Heart right ventricle (tissue), 16 donors: ENCODE measurements at places on chromosomes 5 and 9.

GRCh38 chr9:127293767-127294166 is 29.2 kb downstream of the GARNL3 start:
- no peak for DNase-seq

DNA sequence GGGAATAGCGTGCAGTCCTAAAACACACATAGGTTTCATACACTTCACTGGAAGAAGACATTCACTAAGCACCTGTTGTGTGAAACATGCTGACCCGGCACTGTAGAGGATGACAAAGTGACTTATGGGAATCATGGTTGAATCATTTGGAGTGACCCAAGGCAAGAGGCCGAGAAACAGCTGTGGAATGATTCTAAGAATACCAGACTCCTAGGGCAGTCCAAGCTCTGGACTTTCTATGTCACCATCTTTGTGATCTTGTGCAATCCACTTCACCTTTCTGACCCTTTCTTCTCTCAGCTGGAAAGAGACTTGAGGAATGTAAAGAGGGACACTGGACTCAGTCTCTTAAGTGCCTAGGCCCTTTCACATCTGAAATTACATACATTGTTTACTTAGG is 13.1 kb downstream of the MSANTD3 start:
- DNase-seq, result no peak

DNA sequence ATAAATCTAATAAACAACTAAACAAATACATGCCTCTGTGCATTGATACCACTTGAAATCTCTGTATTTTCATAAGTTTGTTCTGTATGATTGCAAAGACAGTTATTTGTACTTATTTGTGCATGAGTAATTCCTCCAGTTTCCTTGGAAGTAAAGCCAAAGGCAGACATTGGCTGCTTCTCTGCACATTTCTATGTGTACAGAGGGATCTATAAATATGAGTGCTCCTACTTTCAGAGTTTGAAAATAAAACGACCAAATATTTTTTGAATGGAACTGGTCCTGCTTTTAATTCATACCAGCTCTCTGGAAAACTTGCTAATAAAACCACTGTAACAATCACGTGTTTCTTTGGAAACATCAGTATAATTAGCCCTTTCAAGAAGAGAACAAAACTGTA is 306.5 kb downstream of the MAN2A1 start:
- DNase-seq, result no peak

DNA sequence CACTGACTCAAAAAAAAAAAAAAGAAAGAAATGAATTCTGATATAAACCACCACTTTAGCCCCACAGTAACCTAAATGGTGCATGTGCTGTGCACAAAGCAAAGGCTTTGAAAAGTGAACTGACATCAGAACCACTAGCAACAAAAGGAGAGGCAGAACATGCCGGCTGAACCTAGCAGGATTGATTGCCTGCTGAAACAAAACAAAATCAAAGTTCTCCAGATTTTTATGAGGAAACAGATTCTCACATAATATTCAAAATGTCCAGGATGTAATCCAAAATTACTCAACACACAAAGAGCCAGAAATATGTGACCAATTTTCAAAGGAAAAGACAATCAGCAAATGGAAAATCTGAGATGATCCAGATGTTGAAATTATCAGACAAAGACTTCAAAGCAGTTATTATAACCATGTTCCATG is 37.9 kb downstream of the UBTD2 start:
- DNase-seq, result no peak

GRCh38 chr5:135073761-135074345 is 39.8 kb upstream of the PITX1 start:
- no peak for DNase-seq

GRCh38 chr5:128483738-128484137 is 54.3 kb downstream of the FBN2 start:
- no peak for DNase-seq

GRCh38 chr5:67187006-67187715 is 9.4 kb downstream of the CD180 start:
- no peak for DNase-seq

- DNase-seq, result no peak
Observed at GRCh38 chr9:31166516-31166915, 1217.9 kb upstream of the ACO1 start.

- DNase-seq, result no peak
Observed at GRCh38 chr9:124975131-124975530, 34.2 kb upstream of the GOLGA1 start.

DNA sequence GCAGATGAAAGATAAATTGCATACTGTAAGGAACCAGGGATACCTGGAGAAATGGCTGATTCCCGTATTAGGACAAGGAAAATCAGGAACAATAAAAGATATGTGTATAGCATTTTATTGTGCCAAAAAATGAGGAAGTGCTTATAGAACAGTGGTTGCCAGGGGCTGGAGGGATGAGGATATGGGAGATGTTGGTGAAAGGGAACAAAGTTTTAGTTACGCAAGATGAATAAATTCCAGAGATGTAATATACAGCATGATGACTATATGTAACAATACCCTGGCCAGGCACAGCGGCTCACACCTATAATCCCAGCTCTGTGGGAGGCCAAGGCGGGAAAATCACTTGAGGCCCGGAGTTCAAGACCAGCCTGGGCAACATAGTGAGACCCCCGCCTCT is 101.8 kb downstream of the CDK5RAP2 start:
- DNase-seq, result no peak

GRCh38 chr9:7347556-7347955 is 452.0 kb downstream of the DMAC1 start:
- DNase-seq, result no peak

DNA sequence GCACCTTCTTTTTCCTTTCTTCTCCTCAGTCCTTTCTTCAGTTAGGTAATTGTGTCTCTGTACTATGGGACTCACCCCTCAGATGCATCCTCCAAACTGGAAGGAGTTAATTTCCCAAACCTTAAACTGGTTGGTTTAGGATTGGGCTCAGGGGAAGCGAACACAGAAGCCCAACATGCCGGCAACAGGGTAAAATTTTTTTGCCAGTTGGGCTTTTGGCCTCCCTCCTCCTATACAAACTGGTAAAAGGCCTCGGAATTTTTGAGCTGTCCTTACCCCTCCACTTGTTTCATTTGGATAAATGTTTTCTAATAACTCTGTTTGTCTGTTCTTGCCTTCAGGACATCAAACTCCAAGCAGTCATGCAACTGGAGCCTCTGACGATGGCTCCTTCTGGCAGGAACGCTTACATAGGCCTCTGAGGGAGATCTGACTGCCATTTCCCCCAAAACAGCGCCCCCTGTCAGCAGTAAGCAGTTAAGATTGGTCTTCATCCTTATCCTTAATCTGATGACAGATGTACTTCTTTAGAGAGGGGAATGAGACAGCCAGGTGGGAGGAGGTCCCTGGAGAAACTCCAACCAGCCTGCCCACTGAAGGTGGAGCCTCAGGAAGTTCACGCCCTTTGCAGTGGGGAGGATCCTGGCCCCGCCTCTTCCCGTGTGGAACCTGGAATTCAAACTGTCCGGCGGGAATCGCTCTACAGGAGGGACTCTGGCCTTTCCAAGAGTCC is 57.8 kb upstream of the SPINK5 start:
- no peak for DNase-seq

GRCh38 chr5:160802592-160802991 is 49.4 kb downstream of the ATP10B start:
- no peak for DNase-seq

DNA sequence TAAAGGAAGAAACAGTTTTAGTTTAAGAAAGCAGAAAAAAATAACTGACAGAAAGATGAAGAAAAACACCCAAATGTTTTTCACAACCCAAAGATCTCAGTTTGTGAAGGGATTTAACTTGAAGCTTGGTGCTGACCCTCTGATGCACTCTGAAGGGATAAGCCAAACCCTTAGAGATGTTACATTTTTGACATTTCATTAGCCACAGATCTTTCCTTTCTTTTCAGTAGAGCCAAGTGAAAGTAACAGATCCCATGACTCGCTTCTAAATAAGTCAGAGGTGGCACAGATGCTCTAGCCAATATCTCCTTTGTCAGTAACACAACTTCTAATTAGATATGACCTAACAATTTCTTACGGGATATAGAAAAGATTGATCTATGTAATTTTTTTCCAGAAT is 394.5 kb upstream of the EDIL3 start:
- DNase-seq, result no peak

GRCh38 chr5:150647275-150648251 is 7.1 kb downstream of the SYNPO start:
- DNase-seq, result peak; percentile 86

GRCh38 chr9:133423216-133423615 is 1.0 kb downstream of the ADAMTS13 start:
- no peak for DNase-seq

DNA sequence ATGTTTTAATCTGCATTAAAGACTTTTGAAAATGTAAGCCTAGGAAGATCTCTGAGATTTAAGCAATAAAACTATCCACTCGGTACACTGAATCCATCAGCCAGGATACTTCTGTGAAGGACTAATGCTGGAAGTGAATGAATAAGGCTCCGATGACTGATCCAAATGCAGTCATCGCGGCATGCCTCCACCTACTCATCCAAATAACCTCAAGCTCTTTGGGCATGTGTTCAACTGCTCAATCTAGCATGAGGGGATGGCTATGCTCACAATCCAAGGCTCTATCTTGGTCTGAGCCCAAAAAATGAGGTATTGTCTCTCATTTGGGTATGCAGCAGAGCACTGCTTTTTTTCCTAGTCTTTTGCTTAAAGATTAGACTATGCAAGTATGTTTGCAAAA is 19.2 kb downstream of the MARCHF3 start:
- DNase-seq, result no peak

- DNase-seq, result no peak
Observed at GRCh38 chr9:101711330-101711941, 27.0 kb downstream of the GRIN3A start.

GRCh38 chr9:112881331-112881730 is 9.3 kb downstream of the SLC46A2 start:
- no peak for DNase-seq

DNA sequence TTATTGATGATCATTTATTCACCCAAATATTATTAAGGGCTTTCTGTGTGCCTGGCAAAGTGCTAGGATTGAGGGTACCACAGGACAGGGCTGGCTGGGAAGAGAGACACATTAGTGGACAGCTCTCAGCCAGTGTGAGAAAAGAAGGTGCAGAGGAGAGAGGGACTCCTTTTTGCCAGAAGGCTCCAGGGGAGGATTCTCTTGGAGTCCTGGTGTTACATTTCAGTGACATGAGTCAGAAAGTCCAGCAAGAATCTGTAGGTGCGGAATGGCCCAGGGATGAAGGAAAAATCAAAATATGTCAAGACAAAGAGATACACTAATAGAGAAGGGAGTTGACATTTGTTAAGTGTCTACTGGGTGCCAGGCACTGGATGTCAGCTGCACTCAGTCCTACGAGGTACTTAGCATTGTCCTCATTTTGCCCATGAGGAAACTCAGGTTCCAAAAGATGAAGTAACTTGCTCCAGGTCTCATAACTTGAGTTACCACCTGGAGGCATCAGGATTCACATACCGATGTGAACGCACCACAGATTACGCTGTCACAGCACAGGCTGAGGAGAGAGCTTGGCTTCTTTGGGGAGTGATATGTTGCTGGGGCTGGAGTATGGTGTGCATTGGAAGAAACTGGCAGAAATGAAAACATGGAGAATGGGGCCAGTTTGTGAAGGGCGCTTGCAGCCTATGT is 60.5 kb downstream of the RASGRF2 start:
- no peak for DNase-seq

GRCh38 chr5:72018143-72018803 is 89.0 kb upstream of the MAP1B start:
- peak; percentile 19 for DNase-seq

DNA sequence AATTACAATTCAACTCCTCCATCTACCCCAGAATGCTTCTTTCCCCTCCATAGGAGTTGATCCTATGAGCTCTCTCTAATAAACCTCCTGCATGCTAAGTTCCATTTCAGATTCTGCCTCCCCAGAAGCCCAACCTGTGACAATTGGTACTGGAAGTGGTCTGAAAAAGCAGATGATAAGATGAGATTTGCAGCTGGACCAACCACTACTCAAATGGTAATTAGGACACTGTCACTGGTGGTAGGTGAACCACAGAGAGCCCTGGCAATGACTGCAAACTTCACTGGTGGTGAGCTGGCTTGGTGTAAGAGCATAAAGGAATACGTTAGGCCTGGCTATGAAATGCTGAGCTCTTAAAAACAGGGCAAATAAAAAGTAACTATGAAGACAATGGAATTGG is 112.6 kb downstream of the ESM1 start:
- DNase-seq, result no peak

DNA sequence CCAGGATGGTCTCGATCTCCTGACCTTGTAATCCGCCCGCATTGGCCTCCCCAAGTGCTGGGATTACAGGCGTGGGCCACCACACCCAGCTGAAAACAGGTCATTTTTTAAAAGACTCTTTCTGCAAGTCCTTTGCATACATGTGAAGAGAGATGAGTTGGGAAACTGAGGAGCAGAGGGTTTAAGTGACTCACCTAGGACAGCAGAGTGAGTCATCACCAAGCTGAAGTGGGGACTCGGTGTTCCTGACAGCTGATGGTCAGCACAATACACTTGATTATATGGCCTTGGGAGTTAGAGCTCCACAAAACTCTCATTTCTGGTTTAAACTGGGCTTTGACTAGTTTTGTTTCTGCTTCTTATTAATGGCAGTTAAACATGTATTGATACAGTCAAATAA is 38.1 kb upstream of the SSBP2 start:
- no peak for DNase-seq

GRCh38 chr5:136529081-136529480 is 163.7 kb upstream of the TRPC7 start:
- no peak for DNase-seq

DNA sequence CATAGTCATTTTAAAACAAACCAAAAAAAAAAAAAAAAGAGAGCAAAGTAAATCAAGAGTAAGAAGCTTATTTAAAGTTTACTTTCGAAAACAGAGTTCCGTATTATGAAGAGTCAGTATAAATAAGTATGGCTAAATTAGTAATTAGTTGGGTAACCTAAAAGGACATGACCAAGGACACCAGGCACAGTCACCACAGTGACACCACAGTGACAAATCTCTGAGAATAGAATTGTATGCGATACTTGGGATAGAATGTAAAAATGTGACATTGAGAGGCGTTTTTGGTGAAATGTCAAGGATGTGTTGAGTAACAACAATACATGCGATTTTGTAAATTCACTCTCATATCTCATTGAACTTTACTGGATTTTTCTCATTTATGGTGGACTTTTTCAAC is 150.9 kb upstream of the SPEF2 start:
- no peak for DNase-seq

- DNase-seq, result no peak
Observed at GRCh38 chr9:80866121-80866520, 823.2 kb downstream of the TLE1 start.

GRCh38 chr5:13276156-13276555 is 668.3 kb downstream of the DNAH5 start:
- DNase-seq, result no peak
